H9 (cell line): ENCODE measurements at places on chromosomes 6 and 20.
A peak's percentile ranks its signal among the peaks of the same experiment; 100 is the strongest.

GRCh38 chr20:60139663-60140446, 181.6 kb downstream of the CDH26 start:
- H3K36me3 ChIP-seq: no peaks in the 10 kb centered on the region
- H3K4me1 ChIP-seq: no peaks in the 10 kb centered on the region
- no peak for DNase-seq
- H3K27ac ChIP-seq: no peak overlapping the region

DNA sequence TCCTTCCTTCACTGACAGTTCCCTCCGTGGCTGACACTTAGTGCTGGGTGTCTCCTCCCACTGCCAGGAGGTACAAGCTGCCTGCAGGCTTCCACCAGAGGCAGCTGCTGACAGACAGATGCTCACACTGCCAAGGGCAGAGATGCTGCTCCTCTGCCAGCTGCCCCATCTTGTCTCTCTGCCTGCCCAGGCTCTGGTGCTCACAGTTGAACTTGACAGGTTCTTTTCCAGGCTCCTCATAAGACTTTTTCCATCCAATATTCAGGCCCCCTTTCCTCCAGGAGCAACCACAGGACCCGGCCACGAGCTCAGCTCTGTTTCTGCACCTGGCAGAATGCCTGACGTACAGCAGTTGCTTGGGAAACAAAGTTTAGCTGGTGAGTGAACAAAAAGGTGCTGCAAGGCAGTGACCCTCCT, 79.8 kb downstream of the PSMB1 start:
- H3K36me3 ChIP-seq: peaks cover under 1% of the 10 kb centered on the region; the same call in 1 of the 3 replicates
- no peak overlapping the region for H3K27ac ChIP-seq
- DNase-seq: no peak
- H3K27me3 ChIP-seq: no peaks in the 10 kb centered on the region

DNA sequence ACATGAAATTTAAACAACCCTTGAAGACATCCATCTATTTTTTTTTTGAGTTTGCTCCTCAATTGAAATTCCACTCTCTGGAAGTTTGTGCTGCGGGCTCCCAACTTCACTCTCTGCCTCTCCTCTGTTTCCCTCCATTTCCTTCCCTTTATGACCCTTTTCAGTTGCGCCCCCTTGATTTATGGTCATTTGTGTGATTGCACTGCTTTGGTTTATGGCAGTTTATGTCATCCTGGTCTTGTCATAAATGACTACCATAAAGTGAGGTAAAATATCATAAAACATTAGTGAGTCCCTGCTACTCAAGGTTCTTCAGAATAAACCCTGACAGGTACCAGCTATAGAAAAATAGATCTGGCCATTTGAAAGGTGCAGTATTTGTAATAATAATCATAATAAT, 348.3 kb upstream of the ZFP64 start:
- no peak for DNase-seq
- H3K27me3 ChIP-seq: no peaks in the 10 kb centered on the region
- no peaks in the 10 kb centered on the region for H3K4me1 ChIP-seq
- H3K36me3 ChIP-seq: peaks cover 14% of the 10 kb centered on the region; the same call in 1 of the 2 replicates

- H3K4me3 ChIP-seq: no peak overlapping the region; the same call in 2 of the 3 replicates
- no peaks in the 10 kb centered on the region for H3K27me3 ChIP-seq
- DNase-seq: no peak
- 0 out of 2 replicates have a peak, but pooled peaks cover 6% of the 10 kb centered on the region for H3K36me3 ChIP-seq
- H3K27ac ChIP-seq: peak overlapping the region; percentile 12
- peaks cover 6% of the 10 kb centered on the region for H3K4me1 ChIP-seq
Observed at GRCh38 chr6:70864401-70864800, 92.5 kb downstream of the B3GAT2 start.

DNA sequence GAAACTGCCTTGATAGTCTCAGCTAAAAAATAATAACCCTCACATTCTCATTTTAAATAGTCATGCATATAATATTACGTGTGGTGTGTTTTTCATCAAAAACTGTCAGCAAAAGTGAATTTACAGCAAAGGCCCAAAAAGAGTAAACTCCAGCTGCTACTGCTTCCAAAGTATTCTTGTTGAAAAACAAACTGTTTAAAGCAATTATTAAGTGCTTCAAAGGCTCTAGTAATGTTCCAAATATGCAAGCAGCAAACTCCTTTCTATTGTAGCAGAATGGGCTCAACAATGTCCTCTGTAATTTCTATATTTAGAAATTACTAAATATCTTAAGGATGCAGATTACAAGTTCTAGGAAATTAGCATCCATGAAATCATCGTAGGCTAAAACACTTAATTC, 280.0 kb upstream of the TBX18 start:
- H3K27ac ChIP-seq: no peak overlapping the region
- no peak overlapping the region for H3K4me3 ChIP-seq
- DNase-seq: no peak
- H3K36me3 ChIP-seq: no peaks in the 10 kb centered on the region
- no peaks in the 10 kb centered on the region for H3K27me3 ChIP-seq

- H3K27me3 ChIP-seq: no peaks in the 10 kb centered on the region
- no peak for DNase-seq
- no peaks in the 10 kb centered on the region for H3K36me3 ChIP-seq
- H3K4me3 ChIP-seq: no peak overlapping the region
Observed at GRCh38 chr6:12343440-12344162, 53.4 kb downstream of the EDN1 start.

- H3K27me3 ChIP-seq: no peaks in the 10 kb centered on the region
- no peak overlapping the region for H3K27ac ChIP-seq
- no peak for DNase-seq
- peaks cover 3% of the 10 kb centered on the region; the same call in 1 of the 3 replicates for H3K36me3 ChIP-seq
- no peak overlapping the region for H3K4me3 ChIP-seq
- H3K4me1 ChIP-seq: no peaks in the 10 kb centered on the region
Observed at GRCh38 chr6:9139746-9140145, 704.4 kb upstream of the SLC35B3 start.

GRCh38 chr20:19768325-19768842, 10.3 kb downstream of the RIN2 start:
- H3K27ac ChIP-seq: no peak overlapping the region
- no peaks in the 10 kb centered on the region for H3K27me3 ChIP-seq
- H3K4me3 ChIP-seq: no peak overlapping the region
- no peaks in the 10 kb centered on the region; the same call in 2 of the 3 replicates for H3K36me3 ChIP-seq
- DNase-seq: no peak
- H3K4me1 ChIP-seq: no peaks in the 10 kb centered on the region; the same call in none of the 2 replicates

- no peaks in the 10 kb centered on the region for H3K27me3 ChIP-seq
Observed at GRCh38 chr20:31676609-31676989, 38.9 kb downstream of the COX4I2 start.
